ENCODE measurements at places on chromosomes 7 and 10.

- no peak for DNase-seq
Observed at GRCh38 chr7:2074691-2075090, 158.1 kb downstream of the MAD1L1 start.

DNA sequence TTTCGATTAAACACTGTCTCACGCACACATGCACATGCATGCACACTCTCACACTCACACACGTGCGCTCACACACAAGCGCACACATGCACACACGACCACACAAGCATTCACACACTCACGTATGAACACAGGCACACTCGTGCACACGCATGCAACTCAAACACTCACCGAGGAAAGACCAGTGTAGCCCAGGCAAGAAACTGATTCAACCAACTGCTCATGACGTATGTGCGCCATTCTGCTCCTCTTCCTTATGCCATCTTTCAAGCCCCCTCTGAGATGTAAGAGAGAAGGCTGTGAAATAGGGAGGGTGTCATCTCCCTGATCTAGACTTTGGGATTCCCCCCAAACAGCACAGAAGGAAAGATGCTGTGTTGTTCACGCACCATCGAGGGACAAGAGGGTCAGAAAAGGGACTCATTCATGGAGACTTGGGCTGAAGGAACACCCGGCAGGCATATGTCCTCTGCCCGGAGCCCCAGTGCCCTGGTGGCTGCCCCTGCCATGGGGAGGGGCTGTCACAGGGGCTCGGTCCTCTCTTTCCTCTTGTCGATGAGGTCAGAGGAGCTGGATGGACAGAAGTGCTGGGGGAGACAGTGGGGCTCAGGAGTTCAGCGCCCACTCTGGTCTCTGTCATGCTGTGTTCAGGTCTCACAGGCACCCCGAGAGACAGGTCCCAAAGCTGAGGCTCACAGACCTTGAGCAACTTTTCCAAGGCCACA is 130.1 kb upstream of the SHH start:
- no peak for DNase-seq

- peak; percentile 88 for DNase-seq
Observed at GRCh38 chr10:86411281-86411841, 44.8 kb upstream of the GRID1 start.

GRCh38 chr10:30775779-30776591 is 146.4 kb upstream of the LYZL2 start:
- peak; percentile 92 for DNase-seq

GRCh38 chr7:43647673-43648472 is 65.0 kb downstream of the STK17A start:
- DNase-seq: peak; percentile 98

DNA sequence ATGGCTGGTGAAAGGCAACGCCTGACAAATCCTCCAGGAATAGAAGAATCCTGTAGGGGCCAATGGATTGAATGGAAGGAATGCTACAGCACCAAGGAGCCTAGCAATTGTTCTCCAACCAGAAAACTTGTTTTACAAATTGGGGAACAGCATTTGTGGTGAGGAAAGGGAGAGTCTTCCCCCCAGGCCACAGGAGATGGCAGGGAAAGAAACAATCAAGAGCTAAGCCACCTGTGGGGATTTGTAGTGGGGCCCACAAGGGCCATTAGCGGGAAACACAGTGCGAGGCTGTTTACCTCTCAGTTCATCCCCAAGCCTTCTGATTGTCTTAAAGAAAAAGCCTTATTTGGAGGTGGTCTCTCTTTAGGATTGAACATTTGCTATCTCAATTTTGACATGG is 48.5 kb upstream of the KCNMA1 start:
- no peak for DNase-seq

GRCh38 chr10:136465-136762 is 1.2 kb downstream of the ZMYND11 start:
- DNase-seq: no peak

DNA sequence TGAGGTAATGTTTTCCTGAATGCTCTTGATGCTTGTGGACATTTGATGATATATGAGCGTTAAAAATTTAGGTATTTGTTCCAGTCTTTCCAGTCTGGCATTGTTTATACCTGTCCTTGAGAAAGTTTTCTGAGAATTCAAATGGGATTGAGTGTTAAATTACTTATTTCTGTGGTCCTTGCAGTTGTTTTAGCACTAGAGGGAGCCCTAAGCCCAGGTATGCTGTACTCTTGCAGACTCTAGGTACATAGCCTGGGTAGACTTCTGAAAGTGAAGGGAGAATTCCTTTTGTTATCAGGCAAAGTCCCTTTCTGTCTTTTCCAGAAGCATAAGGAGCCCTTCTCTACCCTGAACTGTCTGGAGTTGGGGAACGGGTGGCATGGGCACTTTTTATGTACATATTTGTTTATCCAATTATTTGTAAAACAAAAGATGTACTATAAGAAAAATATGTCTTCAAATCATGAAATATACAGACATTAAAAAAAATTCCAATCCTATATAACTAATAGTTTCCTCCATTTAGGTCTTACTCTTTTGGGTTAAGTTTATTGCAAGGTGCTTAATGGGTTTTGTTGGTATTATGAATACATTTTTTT is 262.1 kb downstream of the ATRNL1 start:
- DNase-seq: peak; percentile 69

DNA sequence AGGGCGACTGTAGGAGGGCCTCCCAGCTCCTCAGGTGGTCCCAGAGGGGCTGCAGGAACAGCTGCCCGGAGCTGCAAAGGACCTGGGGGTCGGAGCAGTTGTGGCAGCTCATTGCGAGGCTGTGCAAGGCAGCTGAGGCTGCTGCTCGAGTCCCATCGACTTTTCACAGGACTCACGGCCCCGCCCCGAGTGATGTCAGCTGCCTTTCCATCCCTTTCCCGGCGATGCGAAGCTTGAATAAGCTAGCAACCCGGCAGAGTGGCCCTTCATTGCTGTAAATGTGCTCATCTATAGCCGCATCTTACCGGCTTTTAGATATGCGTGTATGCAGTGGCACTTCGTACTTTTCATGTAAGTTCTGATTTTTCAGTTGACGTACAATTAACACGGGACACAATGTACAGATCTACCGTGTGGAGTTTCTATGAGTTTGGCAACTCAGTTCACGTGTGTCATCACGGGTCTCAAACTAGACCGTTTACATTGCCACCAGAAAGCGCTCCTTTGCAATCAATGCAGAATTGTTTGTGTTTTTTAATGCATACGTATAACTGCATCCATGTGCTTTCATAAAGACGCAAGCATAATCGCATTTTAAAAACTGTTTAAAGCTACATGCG is at the start of gene CH25H:
CH25H (minus strand) TSS at position 137 of the 620 bp plus-strand sequence; CDS start at position 112, 25 bp downstream.
- DNase-seq: peak; percentile 65

DNA sequence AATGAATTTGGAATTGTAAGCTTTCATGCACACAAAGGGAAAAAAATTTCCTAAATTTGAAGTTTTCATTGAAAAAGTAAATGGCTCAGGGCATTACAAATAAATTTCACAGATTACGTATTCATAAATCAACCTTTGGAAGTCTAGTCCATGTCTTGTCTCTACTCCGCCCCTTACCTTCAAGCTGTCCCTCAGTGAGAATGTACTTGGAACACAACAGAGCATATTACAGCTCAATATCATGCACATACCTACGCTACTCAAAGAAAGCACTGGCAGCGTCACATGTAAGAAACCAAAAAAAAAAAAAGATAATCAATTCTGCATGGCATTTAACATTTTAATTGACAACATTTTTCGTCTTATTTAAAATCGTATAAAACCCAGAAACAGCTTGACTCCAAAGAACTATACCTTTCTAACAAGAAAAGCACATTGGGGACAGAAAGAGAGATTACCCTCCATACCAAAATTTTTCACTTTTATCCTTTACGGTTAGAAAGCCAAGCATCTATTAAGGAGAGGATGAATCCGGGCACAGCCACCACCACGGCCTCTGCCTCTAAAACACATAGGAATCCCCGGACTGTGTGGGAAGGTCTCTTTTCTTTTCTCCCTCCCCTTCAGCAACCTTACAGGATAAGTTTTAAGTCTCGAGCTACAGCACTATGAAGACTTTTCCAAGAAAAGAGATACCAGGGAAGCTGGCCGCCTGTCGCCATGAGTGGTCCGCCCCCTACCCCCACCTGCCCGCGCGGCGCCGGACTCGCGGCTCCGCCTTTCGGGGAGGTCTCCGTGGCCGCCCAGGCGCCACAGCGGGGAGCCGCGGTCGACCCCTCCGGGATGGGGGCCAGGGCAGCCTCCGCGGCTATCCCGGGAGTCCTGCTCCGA is 1.1 kb downstream of the JMJD1C start:
- peak; percentile 45 for DNase-seq

DNA sequence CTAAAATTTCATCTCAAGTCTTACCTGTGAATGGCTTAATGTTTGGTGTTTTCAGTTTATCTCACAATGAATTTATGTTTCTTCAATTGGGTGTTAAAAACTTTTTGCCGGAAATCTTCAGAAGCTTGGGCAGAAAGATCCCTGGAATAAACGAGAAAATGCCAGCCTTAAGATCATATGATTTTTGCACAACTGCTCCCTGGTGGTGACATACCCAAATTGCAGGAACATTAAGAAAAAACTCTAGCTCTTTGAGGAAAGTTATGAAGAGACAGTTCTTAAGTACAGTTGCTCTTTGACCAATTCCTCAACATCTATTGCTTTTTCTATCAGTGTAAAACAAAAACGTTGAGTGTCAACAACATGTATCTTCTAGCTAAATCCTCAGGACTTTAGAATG is 48.2 kb upstream of the CREB5 start:
- DNase-seq: no peak

GRCh38 chr10:28942012-28942411 is 264.7 kb downstream of the BAMBI start:
- no peak for DNase-seq

DNA sequence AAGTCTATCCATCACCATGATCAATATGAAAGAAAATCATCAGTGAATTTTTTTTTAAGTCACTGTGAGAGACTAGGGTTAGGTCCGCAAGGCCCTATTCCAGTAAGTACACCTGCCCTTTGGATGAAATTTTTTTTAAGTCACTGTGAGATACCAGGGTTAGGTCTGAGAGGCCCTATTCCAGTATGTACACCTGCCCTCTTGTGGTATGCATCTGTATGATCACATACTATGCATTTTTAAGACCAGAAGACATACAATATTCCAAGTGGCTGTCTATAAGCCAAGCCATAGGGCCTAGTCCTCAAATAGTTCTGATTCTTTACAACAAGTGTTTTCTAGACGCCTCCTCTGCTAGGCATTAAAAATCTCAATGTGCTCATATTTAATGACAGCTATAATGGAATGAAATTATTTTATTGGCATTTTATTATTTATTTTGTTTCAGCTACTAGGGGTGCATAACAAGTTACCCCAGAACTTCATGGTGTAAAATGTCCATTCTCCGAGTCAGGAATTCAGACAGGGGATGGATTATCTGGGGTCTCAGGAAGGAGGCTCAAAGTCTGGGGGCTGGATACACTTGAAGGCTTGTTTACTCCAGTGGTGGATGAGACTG is 53.1 kb downstream of the TEX36 start:
- peak; percentile 21 for DNase-seq

GRCh38 chr7:72127136-72127535 is 285.0 kb downstream of the CALN1 start:
- DNase-seq: no peak

GRCh38 chr7:30066687-30067086 is 38.5 kb downstream of the PLEKHA8 start:
- DNase-seq: no peak
